ENCODE measurements at places on chromosomes 5 and 9. TPM values are rescaled to one million over a fixed set of nuclear protein-coding genes. Genes with fewer than 3 reads are reported as not detected.

Gene PCDH1
- total RNA-seq: 7.4 TPM

- no peak for DNase-seq
Observed at GRCh38 chr5:82234885-82235284, 43.3 kb downstream of the RPS23 start.

GRCh38 chr9:5511935-5512580, 1.7 kb downstream of the PDCD1LG2 start:
- DNase-seq: no peak

Gene LCN15
- not detected for total RNA-seq

DNA sequence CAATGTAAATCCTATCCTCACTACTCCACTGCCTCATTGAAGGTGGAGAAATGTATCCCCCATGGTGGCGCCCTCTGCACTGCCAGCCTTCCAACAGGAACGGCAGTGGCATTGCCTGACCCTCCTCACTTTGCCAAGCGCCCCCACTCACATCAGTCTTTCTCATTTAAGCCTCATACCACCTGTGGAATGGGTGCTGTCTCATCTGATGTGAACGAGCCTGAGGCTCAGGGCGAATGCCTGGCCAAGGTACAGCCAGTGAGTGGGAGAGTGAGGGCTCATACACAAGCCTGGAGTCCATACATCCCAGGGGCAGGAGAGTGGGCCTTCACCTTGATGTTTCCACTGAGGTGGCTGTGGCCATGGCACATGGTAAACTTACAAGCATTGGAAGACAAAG, 10.3 kb downstream of the F2RL2 start:
- no peak for DNase-seq

DNA sequence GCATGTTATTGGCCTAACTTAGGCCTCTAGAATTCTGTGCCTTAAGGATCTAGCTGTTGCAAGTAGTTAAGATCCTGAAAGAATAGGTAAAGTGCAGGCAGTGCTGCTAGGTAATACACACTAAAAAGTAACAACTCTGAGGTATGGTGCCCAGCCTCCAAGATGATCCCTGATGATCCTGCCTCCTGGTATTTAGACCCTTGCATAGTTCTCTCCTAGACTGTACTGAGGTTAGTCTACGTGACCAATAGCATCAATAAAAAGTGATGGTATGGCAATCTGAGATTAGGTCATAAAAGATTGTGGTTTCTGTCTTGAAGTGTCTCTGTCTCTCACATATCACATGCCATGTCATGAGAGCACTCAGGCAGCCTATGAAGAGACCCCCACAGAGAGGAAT, 9.2 kb downstream of the TSTD2 start:
- DNase-seq: no peak

DNA sequence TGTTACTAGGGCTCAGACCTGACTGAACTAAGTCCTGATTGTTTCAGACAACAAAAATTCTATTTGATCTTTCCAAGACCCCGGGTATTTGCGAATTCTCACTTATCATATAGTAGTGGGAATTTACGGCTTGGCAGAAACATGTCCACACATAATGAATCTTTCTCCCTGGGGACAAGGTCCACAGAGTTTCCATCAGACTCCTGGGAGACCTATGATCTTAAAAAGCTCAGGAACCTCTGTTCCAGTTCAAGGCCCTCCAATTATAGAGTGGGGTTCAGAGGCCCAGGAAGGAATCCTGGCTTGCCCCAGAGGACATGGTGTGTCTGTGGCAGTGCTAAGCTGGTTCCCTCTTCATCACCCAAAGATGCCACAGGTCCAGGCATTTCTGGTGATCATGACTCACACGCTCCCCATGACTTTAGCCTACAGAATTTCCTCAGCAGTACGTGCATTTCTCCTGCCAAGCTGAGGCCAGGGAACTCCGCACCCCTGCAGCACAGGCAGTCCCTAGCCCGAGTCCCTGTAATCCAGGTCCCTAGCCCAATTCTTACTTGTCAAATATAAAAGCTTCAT, 12.6 kb downstream of the RAPGEF1 start:
- peak; percentile 50 for DNase-seq

- peak; percentile 26 for DNase-seq
Observed at GRCh38 chr9:69121155-69122081, 52.7 kb upstream of the TJP2 start.

Gene SLC22A4
- total RNA-seq: 4.9 TPM

DNA sequence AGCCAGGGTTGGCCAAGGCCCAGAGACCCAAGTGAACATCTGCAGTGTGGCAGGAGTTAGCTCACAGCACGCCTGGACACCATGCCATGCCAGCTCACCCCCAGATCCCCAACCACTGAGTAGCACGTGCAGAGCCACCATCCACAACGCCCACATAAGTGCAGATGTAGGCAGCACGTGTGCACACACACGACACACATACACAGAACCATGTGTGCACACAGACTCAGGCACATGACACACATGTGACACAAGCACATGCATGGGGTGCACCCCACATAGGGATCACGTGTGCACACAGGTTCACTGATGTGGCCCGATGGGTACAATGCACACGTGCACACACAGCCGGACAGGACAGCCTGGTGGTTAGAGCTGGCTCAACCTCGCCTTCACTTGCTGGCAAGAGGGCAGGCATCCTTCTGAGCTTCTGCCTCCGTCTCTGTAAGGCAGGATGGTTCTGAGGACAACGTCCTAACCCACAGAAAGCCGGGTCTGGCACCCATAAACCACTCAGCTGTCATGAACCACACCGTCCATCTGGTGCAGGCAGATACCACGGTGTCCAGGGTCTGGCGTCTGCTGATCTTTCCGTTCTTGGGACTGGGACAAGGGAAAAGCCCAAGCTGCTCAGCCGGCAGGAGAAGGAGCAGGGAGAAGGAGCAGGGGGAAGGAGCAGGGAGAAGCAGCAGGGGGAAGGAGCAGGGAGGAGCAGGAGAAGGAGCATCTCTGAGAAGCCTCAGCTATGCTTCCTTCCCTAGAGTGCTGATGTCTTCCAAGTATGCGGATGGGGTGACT, 12.0 kb downstream of the LRRC26 start:
- DNase-seq: no peak

GRCh38 chr9:36822201-36822600, 211.9 kb downstream of the PAX5 start:
- no peak for DNase-seq

DNA sequence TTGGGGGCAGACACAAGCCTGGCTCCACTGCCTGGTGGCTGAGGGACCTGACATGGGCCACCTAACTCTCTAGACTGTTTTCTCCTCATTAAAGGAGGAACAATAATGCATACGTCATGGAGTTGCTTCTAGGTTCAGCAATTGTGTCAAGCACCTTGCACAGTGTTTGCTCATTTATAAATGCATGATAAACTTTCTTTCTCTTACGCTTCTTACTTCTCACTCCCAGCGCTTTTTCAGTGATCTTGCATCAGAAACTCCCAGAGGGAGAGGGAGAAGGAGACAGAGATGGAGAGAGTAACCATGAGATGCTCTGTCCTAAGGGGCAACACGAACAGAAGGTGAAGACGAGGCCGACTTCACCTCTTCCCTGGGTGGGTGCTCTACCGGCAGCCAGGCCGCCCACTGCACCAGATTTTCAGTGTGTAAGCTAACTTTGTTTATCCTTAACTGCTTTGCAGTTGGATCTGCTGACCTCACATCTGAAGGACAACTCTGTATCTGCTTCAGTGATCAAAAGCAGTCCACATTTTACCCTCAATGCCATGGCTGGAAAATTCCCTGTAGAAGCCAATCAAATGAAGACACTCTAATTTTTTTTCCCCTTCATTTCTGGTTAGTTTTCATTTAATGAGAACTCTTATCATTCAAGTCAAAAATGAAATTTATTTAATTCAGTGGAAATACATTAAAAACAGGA, 35.3 kb downstream of the MED27 start:
- no peak for DNase-seq

GRCh38 chr9:21684831-21685362, 117.5 kb upstream of the MTAP start:
- DNase-seq: no peak

DNA sequence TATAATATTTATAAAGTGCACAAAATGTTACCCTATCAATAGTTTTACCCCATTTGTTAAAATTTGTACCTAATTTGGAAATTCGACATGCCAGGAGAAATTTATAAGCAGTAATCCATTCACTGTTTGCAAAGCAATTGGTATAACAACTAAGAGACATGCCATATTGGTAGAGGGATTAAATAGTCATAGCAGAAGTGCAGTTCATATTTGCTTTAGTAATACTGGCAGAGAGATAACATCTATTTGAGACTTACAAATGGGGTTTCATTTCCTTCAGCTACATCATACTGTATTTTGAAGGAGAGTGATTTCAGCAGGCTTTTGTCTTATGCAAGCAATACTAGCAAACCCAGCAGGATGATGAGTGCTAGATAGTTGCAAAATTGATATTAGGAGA, 610.4 kb upstream of the CDH10 start:
- no peak for DNase-seq

Gene PCDHB11
- 2.0 TPM for total RNA-seq

- DNase-seq: no peak
Observed at GRCh38 chr9:131666029-131666428, 73.8 kb downstream of the RAPGEF1 start.

Gene OGN
- total RNA-seq: not detected

GRCh38 chr5:31617867-31618266, 21.1 kb upstream of the PDZD2 start:
- DNase-seq: no peak

DNA sequence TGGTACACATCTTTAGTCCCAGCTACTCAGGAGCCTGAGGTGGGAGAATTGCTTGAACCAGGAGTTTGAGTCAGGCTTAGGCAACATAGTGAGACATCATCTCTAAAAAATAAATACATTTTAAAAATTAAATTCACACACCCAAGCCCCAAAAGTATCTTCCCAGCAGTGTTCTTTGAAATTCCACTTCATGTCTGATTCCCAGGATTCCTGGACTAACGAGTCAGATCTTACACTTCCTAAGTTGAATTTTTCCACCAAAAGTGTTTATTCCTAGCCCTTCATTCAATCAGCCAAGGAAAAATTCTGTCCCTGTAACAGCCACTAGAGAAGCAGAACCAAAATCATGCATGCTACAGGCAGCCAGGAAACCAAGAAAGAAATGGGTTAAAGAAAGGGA, 970.9 kb downstream of the EFNA5 start:
- DNase-seq: no peak
